OCI-LY7 (cell line): ENCODE measurements at places on chromosomes 5 and 9. TPM values are rescaled to one million over a fixed set of nuclear protein-coding genes. Genes with fewer than 3 reads are reported as not detected.

Gene LCN1
- total RNA-seq: not detected in 2 replicates

Gene CDH10
- total RNA-seq: not detected in 2 replicates

Gene SLC4A9
- total RNA-seq: 2.6 and 5.1 TPM in 2 replicates

Gene CAMK2A
- not detected in 2 replicates for total RNA-seq

Gene DHX29
- total RNA-seq: 17.4 and 19.9 TPM in 2 replicates

Gene GARIN3
- not detected in 2 replicates for total RNA-seq

Gene POLE3
- 118 and 130 TPM in 2 replicates for total RNA-seq

Gene S100Z
- total RNA-seq: 66.6 and 76.6 TPM in 2 replicates

Gene LCN10
- not detected in 2 replicates for total RNA-seq

Gene TMEM252
- not detected in 2 replicates for total RNA-seq

Gene TCF7
- 0.97 and 1.9 TPM in 2 replicates for total RNA-seq

Gene ARHGEF39
- total RNA-seq: 48.1 and 53.6 TPM in 2 replicates

Gene ECM2
- not detected in 2 replicates for total RNA-seq

Gene NUDT12
- total RNA-seq: not detected in 2 replicates

Gene PCDHA1
- not detected in 2 replicates for total RNA-seq

Gene GPR21
- total RNA-seq: 4.1 TPM in 1 of 2 replicates, not detected in the other

Gene FCN2
- not detected in 2 replicates for total RNA-seq

Gene DIPK1B
- 0.30 and 0.74 TPM in 2 replicates for total RNA-seq

Gene KIF12
- total RNA-seq: not detected in 2 replicates

Gene INSL6
- not detected in 2 replicates for total RNA-seq

Gene YTHDC2
- total RNA-seq: 59.6 and 60.1 TPM in 2 replicates

Gene CSF1R
- total RNA-seq: not detected in 2 replicates

Gene STKLD1
- total RNA-seq: 0.81 and 1.4 TPM in 2 replicates

Gene TEK
- total RNA-seq: not detected in 2 replicates

Gene GDF9
- total RNA-seq: 1.7 and 2.2 TPM in 2 replicates

Gene LSM11
- total RNA-seq: 10.1 and 10.9 TPM in 2 replicates

Gene TAF11L5
- total RNA-seq: not detected in 2 replicates

Gene ZNG1A
- 73.6 and 74.5 TPM in 2 replicates for total RNA-seq

Gene NIM1K
- 0.68 TPM in 1 of 2 replicates, not detected in the other for total RNA-seq

Gene PTPN3
- total RNA-seq: not detected in 2 replicates

Gene PCDHGA6
- 5.5 and 6.2 TPM in 2 replicates for total RNA-seq

Gene SLC1A3
- not detected in 2 replicates for total RNA-seq

Gene SLC2A6
- 42.1 and 51.0 TPM in 2 replicates for total RNA-seq

Gene PDZD2
- 10.4 and 10.6 TPM in 2 replicates for total RNA-seq

Gene QRFP
- total RNA-seq: not detected in 2 replicates

Gene DNAJC18
- total RNA-seq: 7.1 and 12.6 TPM in 2 replicates

Gene NDFIP1
- 33.1 and 37.4 TPM in 2 replicates for total RNA-seq

Gene PKD2L2
- total RNA-seq: not detected in 2 replicates

Gene ANXA2R
- 11.4 and 15.1 TPM in 2 replicates for total RNA-seq

Gene SAP30L
- total RNA-seq: 37.5 and 39.3 TPM in 2 replicates

Gene PLAC8L1
- total RNA-seq: 1.7 and 2.1 TPM in 2 replicates

Gene PPP3R2
- total RNA-seq: not detected in 2 replicates

Gene PCDHB10
- not detected in 2 replicates for total RNA-seq

Gene C5orf52
- total RNA-seq: not detected in 2 replicates

Gene F2RL2
- total RNA-seq: not detected in 2 replicates

Gene SH3TC2
- not detected in 2 replicates for total RNA-seq

Gene IL7R
- 4.6 and 4.7 TPM in 2 replicates for total RNA-seq

Gene PTGER4
- 0.49 TPM in 1 of 2 replicates, not detected in the other for total RNA-seq

Gene NPR3
- total RNA-seq: not detected in 2 replicates

Gene ABCA1
- total RNA-seq: 14.0 and 18.9 TPM in 2 replicates

Gene SLC36A2
- total RNA-seq: not detected in 2 replicates

Gene CTXN3
- not detected in 2 replicates for total RNA-seq

Gene PCDHA12
- not detected in 2 replicates for total RNA-seq

Gene OTULINL
- 1.9 and 2.7 TPM in 2 replicates for total RNA-seq

Gene THBS4
- total RNA-seq: 3.9 and 4.2 TPM in 2 replicates

Gene EMB
- total RNA-seq: 125 and 141 TPM in 2 replicates

Gene ANXA1
- total RNA-seq: not detected in 2 replicates

Gene RPL35
- total RNA-seq: 1,679 and 1,713 TPM in 2 replicates
